Glomerular endothelial cell (primary cell): ENCODE measurements at places on chromosomes 4 and X. TPM values are rescaled to one million over a fixed set of nuclear protein-coding genes. Genes with fewer than 3 reads are reported as not detected.

GRCh38 chr4:116531026-116531425, 554.4 kb downstream of the TRAM1L1 start:
- no peak for DNase-seq

- DNase-seq, result no peak
These were observed 64.2 kb downstream of the SPINK2 start for GRCh38 chr4:56757261-56757746.

DNA sequence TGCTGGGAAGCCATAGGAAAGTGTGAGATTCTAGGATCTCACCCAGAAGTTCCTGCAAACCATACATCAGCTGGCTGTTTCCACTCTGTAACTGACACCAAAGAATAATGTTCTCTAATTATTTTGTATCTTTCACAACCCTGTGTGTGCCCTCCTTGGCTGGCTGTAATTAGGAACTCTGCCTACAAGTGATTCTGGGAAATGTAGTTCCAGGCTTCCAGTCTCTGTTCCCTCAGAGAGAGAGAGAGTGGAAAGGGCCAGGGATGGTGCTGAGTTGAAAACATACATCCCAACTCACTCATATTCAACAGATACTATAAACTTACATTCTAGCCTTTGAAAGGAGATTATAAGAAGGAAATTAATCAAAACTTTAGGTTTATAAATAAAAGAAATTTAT, 57.5 kb upstream of the C1QTNF7 start:
- DNase-seq, result no peak

Gene CLNK
- total RNA-seq, result under 0.01 TPM in 1 of 2 replicates, not detected in the other

Gene MAGEA12
- total RNA-seq, result not detected in 2 replicates
